Fibroblast of the aortic adventitia (primary cell): ENCODE measurements at places on chromosomes 1 and 21. TPM values are rescaled to one million over a fixed set of nuclear protein-coding genes. Genes with fewer than 3 reads are reported as not detected.

DNA sequence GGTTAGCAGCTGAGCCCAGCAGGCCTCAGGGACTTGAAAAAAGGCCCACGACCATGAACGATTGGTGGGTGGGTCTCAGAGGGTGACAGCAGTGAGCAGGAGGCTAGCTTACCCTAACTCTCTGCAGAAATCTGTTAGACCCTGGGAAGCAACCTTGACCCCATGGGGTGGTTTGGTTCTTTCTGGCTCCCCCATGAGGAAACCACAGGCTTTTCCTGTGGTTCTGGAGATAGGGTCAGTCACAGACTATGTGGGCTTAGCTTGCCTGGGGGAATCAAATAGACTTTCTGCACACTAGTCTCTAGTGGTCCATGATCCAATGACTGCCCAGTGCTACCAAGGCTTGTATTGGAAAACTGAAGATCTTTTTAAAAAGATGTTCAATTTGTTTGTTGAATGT is 118.1 kb downstream of the PLXNA2 start:
- no peak for DNase-seq

Gene SNAPIN
- 16.7 and 68.8 TPM in 2 replicates for total RNA-seq

GRCh38 chr1:5646486-5647149 is 345.6 kb downstream of the NPHP4 start:
- no peak for DNase-seq

Gene ZBED6
- total RNA-seq: 8.7 and 30.5 TPM in 2 replicates

DNA sequence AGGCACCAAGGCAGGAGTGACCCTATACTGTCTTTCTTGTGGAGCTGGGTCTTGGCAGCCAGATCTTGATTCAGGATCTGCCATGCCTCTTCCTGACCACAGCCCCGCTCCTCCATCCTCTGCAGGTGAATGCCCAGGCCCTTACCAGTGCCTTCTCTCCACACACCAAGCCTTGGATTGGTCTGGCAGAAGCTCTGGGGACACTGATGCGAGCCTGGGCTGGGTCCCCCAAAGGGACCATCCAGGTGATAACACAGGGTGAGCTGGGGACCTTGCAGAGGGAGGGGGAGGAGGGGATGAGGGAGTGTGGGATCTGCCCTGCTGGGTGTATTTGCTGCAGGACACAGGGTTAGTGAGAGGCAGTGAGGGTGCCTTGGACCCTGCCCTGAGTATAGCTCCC is 28.4 kb downstream of the HMGCS2 start:
- DNase-seq: no peak
